Small intestine (tissue), 16 donors: ENCODE measurements at places on chromosomes 7 and 10. TPM values are rescaled to one million over a fixed set of nuclear protein-coding genes. Genes with fewer than 3 reads are reported as not detected.
A peak's percentile ranks its signal among the peaks of the same experiment; 100 is the strongest.

DNA sequence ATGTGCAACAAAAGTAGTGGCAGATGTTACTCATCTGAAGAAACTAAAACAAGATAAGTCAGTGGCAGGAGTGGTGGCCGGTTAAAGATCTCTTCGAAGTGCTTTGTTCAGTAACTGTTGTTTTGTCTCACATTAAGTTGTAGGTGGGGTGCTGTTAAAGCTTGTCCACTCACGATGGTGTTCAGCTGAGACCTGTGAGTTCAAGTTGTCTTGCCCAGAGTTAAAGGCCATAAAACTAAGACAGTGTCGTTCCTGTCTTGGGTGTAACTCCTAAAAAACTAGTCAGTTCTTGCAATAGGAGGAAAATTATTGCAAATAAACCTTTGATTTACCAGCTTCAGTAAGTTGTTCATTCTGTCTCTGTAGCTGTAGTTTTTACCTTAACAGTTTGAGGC is 857 bp upstream of the FOXP2 start:
- H3K36me3 ChIP-seq: no peaks in the 10 kb centered on the region
- peak; percentile 36 for DNase-seq

GRCh38 chr7:102840404-102840803 is 72.4 kb upstream of the LRRC17 start:
- no peak overlapping the region for H3K27ac ChIP-seq
- peaks cover 3% of the 10 kb centered on the region for H3K36me3 ChIP-seq
- DNase-seq: no peak
- H3K4me1 ChIP-seq: no peaks in the 10 kb centered on the region
- no peaks in the 10 kb centered on the region for H3K27me3 ChIP-seq

DNA sequence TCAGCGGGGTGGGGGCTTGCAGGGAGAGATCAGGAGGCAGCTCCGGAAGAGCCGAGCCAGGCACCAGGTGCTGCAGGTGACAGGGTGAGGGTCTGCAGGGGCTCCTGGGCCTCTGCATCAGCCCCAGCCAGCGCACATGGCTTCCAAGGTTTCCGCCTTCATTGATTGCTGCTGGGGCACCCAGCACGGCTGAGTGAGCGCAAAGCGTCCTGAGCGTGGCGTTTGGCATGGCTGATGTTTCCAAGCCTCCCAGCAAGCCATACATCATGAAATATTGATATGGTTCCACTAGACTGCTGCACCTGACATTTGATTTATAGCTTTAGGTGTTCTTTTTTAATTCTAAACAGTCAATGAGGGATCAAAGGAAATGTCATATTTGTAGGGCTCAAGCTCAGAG is 259.0 kb downstream of the WDR37 start:
- no peak overlapping the region for H3K27ac ChIP-seq
- H3K27me3 ChIP-seq: no peaks in the 10 kb centered on the region
- DNase-seq: no peak
- H3K4me3 ChIP-seq: no peak overlapping the region
- H3K4me1 ChIP-seq: no peaks in the 10 kb centered on the region

- H3K36me3 ChIP-seq: no peaks in the 10 kb centered on the region
- no peak overlapping the region for H3K4me3 ChIP-seq
- DNase-seq: no peak
- no peaks in the 10 kb centered on the region for H3K27me3 ChIP-seq
- H3K27ac ChIP-seq: no peak overlapping the region
Observed at GRCh38 chr7:35446091-35446490, 192.2 kb upstream of the TBX20 start.

DNA sequence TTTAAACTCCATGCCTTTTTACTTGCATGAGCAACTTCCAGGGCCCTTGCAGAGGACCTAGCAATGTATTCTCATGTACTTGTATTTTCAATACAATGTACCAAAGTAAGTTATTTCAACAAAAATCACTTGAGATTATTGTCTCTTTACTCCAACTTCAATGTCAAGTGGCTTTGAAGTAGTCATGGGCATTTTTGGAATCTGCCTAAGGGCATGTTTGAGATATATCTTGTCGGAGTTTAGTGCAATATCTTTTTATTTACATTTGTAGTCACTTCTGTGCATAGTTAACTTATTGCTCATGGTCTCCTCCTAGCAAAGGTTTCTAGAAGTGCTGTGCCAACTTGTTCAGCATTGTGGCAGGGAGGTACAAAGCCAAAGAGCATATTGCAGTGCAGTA is 508.7 kb upstream of the SEMA3D start:
- no peaks in the 10 kb centered on the region for H3K4me1 ChIP-seq
- no peaks in the 10 kb centered on the region for H3K36me3 ChIP-seq
- no peak for DNase-seq
- no peak overlapping the region for H3K4me3 ChIP-seq
- no peak overlapping the region for H3K27ac ChIP-seq

DNA sequence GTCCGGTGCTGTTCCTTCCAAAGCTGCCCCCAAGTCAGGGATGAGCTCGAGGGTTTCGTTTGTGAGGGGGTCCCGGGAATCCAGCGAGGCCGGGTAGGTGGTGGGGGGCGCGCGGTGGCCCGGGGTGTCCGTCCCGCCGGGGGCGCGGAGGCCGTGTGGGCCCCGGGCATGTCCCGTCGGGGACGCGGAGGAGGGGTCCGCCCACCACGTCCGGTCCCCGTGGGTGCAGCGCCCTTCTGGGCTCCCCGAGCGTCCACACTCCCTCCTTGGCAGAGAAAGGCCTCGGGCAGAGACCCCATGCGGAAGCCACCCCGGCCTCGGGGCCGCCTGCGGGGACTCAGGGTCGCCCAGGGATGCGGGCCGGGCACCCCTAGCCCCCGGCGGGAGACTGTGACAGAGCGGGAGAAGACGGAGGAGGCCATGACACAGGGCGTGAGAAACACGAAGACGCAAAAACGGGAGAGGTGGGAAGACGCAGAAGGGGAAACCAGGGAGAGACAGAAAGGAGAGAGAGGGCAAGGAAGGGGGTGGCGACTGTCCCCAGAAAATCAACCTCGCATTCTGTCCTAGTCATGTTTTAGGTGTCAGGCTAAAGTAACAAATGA is 640 bp upstream of the ZNF425 start:
- H3K27ac ChIP-seq: peak overlapping the region; percentile 98
- H3K36me3 ChIP-seq: peaks cover 2% of the 10 kb centered on the region
- peak; percentile 82 for DNase-seq
- no peaks in the 10 kb centered on the region for H3K27me3 ChIP-seq
- no peaks in the 10 kb centered on the region for H3K4me1 ChIP-seq

- no peak overlapping the region for H3K4me3 ChIP-seq
- H3K36me3 ChIP-seq: no peaks in the 10 kb centered on the region
- H3K27me3 ChIP-seq: no peaks in the 10 kb centered on the region
- no peaks in the 10 kb centered on the region for H3K4me1 ChIP-seq
- DNase-seq: no peak
Observed at GRCh38 chr7:147569116-147569913, 1021.3 kb upstream of the C7orf33 start.

DNA sequence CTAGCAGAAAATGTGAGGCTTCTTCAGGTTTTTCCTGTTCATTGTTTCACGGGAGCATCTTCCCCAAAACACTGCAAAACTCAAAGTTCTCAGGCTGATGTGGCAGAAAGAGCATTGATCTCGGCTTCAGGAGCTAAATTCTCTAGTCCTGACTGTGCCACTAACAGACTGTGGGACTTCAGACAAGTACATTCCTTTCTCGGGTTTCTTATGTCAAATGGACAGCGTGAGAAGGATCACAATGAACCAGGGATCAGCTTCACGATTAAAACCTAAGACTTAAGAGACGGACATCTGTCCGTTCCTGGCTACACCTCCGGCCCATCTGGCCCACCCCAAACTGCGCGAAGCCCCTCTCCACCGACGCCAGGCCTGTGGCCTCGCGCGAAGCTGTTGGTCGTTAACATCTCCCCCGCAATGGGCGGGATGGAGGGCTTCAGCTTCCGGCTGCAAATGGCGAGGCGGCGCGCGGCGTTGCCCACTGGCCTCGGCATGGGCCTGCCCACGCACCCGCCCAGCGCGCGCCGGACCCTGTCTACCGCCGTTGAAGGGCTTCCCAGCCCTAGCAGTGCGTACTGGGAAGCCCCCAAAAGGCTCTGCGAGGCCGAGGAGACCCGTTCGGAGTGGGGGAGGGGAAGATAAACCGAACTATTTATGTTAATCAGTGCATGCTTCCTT is 549 bp upstream of the DDX50 start:
- H3K27me3 ChIP-seq: no peaks in the 10 kb centered on the region
- H3K27ac ChIP-seq: peak overlapping the region; percentile 88
- H3K4me3 ChIP-seq: peak overlapping the region; percentile 84
- no peak for DNase-seq

- H3K36me3 ChIP-seq: no peaks in the 10 kb centered on the region
- DNase-seq: peak; percentile 92
- H3K27me3 ChIP-seq: no peaks in the 10 kb centered on the region
Observed at GRCh38 chr10:26621889-26622711, 75.4 kb upstream of the PDSS1 start.

DNA sequence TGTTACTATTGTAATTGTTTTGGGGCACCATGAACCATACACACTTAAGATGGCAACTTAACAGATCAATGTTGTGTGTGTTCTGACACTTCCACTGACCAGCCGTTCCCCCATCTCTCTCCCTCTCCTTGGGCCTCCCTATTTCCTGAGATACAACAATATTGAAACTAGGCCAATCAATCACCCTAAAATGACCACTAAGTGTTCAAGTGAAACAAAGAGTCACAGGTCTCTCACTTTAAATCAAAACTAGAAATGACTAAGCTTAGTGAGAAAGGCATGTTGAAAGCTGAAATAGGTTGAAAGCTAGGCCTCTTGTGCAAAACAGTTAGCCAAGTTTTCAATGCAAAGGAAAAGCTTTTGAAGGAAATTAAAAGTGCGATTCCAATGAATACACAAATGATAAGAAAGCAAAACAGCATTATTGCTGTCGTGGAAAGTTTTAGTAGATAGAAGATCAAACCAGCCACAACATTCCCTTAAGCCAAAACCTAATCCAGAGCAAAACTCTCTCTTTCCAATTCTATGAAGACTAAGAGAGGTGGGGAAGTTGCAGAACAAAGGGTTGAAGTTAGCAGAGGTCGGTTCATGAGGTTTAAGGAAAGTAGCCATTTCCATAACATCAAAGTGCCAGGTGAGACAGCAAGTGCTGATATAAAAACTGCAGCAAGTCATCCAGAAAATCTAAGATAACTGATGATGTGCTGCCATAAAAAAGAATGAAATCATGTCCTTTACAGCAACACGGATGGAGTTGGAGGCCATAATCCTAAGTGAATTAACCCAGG is 90.6 kb downstream of the MTPN start:
- H3K27ac ChIP-seq: no peak overlapping the region
- H3K4me3 ChIP-seq: no peak overlapping the region
- H3K27me3 ChIP-seq: no peaks in the 10 kb centered on the region
- H3K4me1 ChIP-seq: no peaks in the 10 kb centered on the region

GRCh38 chr10:120022357-120022756 is 129.8 kb downstream of the SEC23IP start:
- no peak overlapping the region for H3K4me3 ChIP-seq
- H3K4me1 ChIP-seq: no peaks in the 10 kb centered on the region
- no peak for DNase-seq
- no peaks in the 10 kb centered on the region for H3K36me3 ChIP-seq
- no peak overlapping the region for H3K27ac ChIP-seq
- no peaks in the 10 kb centered on the region for H3K27me3 ChIP-seq

- H3K36me3 ChIP-seq: no peaks in the 10 kb centered on the region
- no peak overlapping the region for H3K27ac ChIP-seq
- no peaks in the 10 kb centered on the region for H3K4me1 ChIP-seq
- H3K27me3 ChIP-seq: no peaks in the 10 kb centered on the region
Observed at GRCh38 chr7:86929293-86930109, 130.0 kb downstream of the ELAPOR2 start.

GRCh38 chr7:22357311-22358175 is 589 bp upstream of the RAPGEF5 start:
- H3K4me1 ChIP-seq: no peaks in the 10 kb centered on the region
- peak overlapping the region; percentile 93 for H3K27ac ChIP-seq
- H3K36me3 ChIP-seq: no peaks in the 10 kb centered on the region
- DNase-seq: peak; percentile 80

DNA sequence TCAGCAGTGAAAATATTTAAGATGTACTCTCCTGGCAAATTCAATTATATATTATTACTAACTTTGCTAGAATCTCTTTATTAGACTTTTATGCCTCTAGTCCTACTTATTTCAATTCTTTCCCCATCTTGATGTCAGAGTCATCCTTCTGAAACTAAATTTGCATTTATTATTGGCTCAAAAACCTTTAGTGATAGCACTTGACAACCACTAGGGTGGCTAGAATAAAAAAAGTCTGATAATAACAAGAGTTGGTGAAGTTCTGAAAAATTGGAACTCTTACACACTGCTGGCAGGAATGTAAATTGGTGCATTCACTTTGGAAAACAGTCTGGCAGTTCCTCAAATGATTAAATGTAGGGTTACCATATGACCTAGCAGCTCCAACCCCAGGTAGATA is 73.8 kb downstream of the LSMEM1 start:
- H3K27ac ChIP-seq: no peak overlapping the region
- H3K36me3 ChIP-seq: no peaks in the 10 kb centered on the region
- H3K4me1 ChIP-seq: peaks cover 7% of the 10 kb centered on the region
- no peak overlapping the region for H3K4me3 ChIP-seq

GRCh38 chr7:4361774-4362173 is 320.3 kb upstream of the FOXK1 start:
- no peaks in the 10 kb centered on the region for H3K36me3 ChIP-seq
- H3K4me3 ChIP-seq: no peak overlapping the region
- DNase-seq: no peak
- H3K27ac ChIP-seq: no peak overlapping the region
- H3K27me3 ChIP-seq: no peaks in the 10 kb centered on the region
- no peaks in the 10 kb centered on the region for H3K4me1 ChIP-seq

GRCh38 chr10:78065611-78066010 is 31.9 kb downstream of the RPS24 start:
- H3K4me3 ChIP-seq: no peak overlapping the region
- H3K36me3 ChIP-seq: no peaks in the 10 kb centered on the region
- DNase-seq: no peak
- no peaks in the 10 kb centered on the region for H3K4me1 ChIP-seq

DNA sequence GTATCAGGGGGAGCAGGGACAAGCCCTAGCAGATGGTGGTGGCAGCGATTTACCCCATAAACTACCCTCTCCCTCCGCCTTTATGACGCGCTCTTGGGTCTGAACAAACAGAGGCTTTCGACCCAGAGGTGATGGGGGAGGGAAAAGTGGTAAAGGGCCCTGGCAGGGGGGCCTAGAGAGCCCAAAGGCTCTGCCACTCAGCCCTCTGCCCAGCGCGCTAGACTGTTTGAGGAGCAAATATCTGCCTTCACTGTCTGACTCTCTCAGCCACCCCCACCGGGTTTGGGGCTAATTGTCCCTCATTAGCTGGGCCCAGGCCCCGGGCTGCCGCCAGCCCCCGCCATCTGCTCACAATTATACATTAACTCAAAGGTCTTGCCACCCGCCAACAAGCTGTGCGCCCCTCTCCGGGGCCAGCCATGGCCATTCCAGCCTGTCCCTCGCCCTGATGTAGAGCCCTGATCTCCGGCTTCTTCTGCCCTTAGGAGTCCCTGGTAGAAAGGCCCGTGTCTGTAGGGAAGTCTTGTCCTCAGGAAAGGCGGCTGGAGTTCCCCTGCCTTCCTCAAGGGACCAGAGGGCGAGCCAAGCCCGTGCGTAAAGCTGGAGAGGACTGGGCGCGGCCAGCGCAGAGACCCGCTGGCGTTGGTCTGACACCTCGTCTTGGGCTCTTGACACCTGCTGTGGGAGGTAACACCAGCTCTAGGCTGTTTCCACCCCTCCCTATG is 1.9 kb upstream of the PAX4 start:
- no peak for DNase-seq
- no peak overlapping the region for H3K4me3 ChIP-seq
- peaks cover 3% of the 10 kb centered on the region for H3K27me3 ChIP-seq
- H3K4me1 ChIP-seq: no peaks in the 10 kb centered on the region

IDI2 gene
- not detected for polyA plus RNA-seq

TDRD1 gene
- polyA plus RNA-seq: not detected

SLC13A1 gene
- polyA plus RNA-seq: 0.07 TPM

CALD1 gene
- 27.8 TPM for polyA plus RNA-seq

ATG9B gene
- polyA plus RNA-seq: 0.52 TPM

PVRIG gene
- 0.81 TPM for polyA plus RNA-seq

CUZD1 gene
- polyA plus RNA-seq: 0.67 TPM

PARP12 gene
- 37.5 TPM for polyA plus RNA-seq
